ENCODE measurements at places on chromosomes 2 and 18.

DNA sequence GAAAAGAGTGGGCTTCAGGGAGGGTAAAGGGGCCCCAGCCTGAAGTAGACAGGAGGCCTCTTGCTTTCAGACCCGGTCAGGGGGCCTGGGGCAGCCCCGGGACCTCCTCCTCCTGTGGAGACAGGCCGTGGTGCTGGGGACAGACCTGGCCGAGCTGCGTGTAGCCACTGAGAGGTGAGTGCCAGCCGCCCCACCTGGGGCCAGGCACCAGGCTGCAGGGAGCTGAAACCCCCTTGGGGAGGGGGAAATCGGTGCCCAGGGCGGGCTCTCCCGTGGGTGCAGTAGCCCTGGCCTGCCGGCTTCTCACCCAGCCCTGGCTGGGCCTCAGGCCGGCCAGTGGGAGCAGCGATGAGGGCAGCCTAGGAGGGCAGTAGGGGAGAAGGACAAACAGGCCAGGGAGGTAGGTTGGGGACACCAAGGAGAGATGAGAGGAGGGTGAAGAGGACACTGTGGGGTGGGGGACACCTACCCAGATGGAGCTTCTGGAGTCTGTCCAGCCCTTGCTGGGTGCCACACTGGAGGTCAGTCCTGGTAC lies 24.0 kb downstream of the CROCC2 start:
- no peak for DNase-seq

GRCh38 chr2:197170208-197170607 lies 140.4 kb downstream of the ANKRD44 start:
- no peak for DNase-seq

- no peak for DNase-seq
Observed at GRCh38 chr2:59233920-59234319, 992.8 kb upstream of the FANCL start.

DNA sequence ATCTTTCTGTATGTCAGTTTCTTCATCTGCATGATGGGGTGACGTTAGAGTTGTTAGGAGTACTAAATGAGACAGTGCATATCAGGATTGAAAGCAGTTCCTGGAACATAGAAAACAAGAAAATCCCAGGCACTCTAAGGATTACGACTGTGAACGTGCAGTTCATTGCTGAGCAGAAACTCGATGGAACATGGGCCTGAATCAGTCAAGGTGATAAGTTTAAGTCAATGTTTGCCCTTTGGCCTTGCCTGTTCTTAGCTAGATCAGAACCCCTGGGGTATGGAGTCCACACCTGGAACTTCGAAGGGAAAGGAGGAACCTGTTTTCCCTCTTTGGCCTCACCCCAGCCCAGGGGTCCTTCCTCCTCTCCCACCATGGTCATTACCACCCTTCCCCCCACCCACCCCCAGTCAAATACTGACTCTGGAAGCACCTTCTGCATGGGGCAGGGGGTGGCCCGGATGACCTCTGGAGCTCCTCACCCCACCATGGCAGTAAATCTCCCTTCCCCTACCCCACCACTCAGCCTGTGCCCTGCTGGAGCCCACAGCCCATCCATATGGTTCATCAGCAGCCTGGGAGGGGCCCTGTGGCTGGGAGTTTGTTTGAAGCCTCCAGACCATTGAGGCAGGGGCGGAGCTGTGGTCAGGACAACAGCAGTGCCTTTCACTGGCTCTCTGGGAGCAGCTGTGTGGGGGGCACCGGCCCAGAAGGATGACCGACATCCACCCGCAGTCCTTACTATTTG lies 164.1 kb downstream of the SMAD7 start:
- no peak for DNase-seq

DNA sequence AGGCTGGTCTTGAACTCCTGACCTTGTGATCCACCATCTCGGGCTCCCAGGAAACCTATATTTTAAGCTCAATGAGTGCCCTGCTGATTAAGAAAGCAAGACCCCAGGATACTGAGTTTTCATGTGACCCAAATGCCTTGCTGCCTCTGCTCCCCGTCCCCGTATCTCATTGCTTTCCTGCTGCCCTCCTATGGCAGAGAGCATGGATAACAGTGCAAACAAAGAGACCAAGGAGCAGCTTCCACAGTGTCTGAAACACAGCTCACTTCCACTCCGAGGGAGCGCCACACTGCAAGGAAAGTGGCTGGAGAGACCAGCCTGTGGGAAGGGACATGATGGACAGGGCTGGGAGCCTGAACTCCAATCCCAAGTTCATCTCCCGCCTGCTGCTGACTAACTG lies 246.8 kb downstream of the TMEM182 start:
- DNase-seq: no peak

DNA sequence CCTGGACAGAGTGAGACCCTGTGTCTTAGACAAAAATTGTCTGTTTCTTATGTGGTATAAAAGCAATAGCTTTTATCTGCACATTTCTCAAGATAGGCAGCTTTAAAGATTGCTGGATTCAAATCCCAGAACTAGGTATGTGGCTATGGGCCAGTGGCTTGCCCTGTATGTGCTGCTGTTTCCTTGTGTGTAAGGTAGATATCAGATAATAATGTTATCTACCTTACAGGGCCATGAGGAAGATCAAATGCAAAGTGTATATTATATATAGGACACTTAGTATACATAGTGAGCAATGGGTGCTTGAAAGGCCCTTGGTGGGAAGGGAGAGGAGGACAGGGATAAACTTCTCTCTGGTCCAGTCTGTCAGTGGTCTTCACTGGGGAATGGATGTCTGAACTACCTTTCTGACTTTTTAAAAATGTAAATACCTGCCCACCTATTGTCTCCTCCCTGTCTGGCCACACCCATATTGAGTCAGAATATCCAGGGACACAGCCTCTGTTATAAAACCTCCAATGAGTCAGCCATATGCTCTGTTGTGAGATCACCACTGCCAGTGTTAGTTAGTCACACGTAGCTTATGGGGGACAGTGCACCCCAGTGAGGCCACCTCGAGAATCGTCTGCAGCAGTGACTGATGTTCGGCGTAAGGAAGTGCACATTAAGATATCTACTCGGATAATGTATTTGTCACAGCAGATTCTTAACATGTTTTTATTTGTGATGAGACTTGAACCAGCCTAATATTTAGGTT lies 383.4 kb downstream of the PTPRM start:
- DNase-seq: no peak

DNA sequence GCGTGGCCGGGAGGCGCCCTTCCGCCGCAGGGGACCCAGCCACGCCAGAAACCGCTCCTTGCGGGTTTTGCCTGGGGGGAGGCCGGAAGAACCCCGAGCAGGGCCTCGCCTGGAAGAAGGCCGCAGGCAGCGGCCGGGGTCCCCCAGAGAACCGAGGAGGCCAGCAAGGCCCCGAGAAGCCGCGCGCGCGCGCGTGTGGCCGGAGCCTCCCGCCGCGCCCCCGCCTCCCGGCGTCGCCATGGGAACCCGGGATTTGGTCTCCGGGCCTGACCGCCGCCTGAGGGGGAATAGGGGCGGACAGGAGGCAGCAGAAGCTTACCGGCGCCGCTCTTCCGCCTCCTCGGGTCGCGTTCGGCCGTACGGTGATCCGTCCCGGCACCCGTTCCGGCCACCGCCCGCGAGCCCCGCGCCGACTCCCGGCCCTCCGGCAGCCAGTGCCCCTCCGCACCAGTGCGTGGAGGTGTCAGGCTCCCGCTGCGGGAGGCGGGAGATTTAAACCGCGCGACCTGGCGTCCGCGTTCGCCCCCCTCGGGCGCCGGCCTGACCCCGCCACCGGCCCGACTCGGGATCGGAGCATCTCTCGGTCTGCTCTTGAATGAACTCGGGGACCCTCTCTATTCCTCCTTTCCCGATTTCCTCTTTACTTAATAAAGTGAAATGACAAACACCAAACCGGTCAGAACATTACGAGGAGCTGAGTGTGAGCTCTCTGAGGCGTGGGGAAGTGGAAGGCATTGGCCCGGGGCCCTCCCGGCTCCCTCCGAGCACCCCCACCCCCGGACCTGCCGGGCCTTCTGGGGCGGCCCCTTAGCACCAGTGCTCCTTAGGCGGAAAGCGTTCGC lies at the start of gene ICA1L:
Gene ICA1L (minus strand): TSS at position 467 of the 842 bp plus-strand sequence. CDS start 42,757 bp downstream, outside the sequence.
- DNase-seq: peak; percentile 74

GRCh38 chr18:9404565-9405060 lies 70.0 kb downstream of the TWSG1 start:
- peak; percentile 39 for DNase-seq

DNA sequence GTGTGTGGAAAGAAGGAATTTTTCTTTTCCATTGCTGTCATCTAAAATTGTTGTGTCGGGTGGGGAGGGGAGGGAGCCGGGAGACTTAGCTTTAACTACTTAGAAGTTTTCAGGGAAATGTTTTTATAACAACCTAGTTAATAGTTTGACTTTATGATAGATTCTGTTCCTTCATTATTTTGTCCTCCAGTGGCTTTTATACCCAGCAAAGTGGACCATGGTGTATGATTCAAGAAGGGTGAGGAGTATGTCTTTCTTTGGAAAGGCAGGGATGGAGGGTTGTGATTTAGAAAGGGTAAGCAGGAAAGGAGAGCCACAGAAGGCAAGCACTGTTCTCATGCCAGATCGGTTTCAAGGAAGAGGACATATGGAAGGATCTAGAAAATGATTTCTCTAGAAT lies 261.8 kb downstream of the NEDD4L start:
- DNase-seq: no peak

DNA sequence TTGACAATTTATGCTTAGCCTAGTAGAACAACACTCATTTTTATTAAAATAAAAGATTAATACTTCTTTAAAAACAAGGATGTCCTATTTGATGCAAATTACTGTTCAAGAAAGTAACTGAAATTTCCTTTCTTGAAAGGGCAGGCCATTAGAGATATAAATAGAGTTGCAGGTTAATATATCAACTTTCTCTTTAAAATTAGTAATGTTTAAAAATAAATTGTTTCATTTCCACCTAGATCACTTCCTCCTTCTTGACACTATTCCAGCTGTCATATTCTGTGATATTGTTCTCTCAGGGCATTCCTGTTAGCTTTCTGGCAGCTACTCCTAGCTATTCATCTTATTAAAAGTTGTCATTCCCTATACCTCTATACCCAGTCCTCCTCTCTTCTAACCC lies 357.9 kb upstream of the NRP2 start:
- DNase-seq: no peak

DNA sequence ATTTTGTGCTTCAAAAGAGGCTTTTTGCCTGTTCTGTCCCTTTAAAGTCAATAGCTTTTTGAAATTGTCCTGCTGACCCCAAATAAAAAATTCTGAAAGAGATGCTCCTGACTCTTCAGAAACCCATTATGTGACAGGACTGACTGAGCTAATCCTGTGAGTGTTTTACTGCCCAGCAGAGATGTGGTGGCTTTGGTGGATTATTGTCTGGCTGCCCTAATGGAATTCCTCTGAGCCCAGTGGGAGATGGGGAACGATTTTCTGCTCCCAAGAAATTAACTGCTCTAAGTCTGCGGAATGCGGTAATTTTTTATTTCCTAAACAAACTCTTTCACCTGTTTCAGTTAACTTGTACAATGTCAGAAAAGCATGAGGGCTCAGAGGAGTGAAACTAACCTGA lies 258.2 kb downstream of the IKZF2 start:
- DNase-seq: no peak

- peak; percentile 14 for DNase-seq
Observed at GRCh38 chr2:119929537-119929936, 83.3 kb upstream of the EPB41L5 start.

DNA sequence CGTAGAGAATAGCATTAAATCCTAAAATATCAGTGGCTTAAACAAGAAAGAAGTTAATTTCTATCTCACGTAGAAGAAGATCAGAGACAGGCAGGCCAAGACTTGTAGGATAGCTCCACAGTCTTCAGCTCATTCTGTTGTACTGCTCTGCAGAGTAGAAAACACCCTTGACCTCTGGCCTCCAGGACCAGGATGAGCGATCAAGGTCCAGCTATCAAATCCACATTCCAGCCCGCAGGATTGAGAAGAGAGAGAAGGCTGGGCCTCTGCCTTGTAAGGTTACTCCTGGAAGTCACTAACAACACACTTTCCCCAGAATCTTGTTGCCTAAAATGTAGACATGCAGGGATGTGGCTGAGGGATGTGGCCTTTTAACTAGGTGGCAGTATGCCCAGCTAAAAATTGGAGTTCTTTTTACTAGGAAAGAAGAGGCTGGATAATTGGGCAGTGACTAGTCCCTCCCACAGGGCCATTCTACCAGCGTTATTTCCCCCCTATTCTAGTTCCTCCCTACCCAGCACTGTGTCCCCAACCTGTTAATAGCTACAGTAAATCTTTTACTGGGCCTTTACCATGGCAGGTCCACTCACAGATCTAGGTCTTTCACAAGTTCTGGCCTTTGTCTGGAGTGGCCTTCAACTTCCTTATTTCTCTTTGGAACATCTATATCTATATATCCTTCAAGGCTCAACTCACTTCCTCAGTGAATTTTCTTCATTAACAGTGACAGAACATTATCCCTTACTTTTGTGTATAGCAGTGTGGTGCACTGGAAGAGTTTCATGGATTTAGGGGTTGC lies 165.0 kb downstream of the DIS3L2 start:
- DNase-seq: no peak

DNA sequence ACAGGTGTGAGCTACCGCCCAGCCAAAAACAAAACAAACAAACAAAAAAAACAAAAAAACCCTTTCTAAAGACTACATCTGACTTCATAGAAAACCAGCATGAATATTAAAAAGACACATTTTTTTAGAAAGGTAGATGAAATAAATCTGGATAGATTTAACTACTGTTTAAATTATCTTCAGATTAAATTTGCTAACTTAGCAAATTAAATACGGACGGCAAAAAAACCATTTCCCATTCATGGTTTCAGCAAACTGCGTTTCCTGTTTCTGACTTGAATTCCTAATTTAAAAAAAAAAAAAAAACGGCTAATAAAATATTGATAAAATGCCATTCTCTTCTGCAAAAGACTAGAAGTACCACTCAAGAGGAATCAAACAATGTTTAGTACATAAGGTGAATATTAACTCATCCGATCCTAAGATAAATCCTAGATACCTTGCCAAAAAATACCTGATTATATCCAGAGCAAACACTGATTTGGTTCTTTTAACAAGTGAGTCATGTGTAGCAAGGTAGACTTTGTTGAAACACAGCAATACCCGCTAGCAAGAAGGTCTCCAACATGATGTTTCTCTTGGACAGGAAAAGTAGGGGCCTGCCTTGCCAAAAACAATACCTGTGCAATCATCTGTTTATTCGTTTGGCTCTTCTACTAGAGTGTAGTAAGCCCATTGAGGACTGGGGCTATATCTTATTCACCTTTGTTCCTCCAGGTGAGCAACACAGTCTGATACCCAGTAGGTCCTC lies 96.2 kb downstream of the BARD1 start:
- DNase-seq: no peak

GRCh38 chr2:118387509-118387908 lies 299.2 kb downstream of the INSIG2 start:
- no peak for DNase-seq

GRCh38 chr2:75705921-75706320 lies 4.8 kb downstream of the GCFC2 start:
- no peak for DNase-seq

- no peak for DNase-seq
Observed at GRCh38 chr18:71831039-71831438, 713.1 kb downstream of the CBLN2 start.

DNA sequence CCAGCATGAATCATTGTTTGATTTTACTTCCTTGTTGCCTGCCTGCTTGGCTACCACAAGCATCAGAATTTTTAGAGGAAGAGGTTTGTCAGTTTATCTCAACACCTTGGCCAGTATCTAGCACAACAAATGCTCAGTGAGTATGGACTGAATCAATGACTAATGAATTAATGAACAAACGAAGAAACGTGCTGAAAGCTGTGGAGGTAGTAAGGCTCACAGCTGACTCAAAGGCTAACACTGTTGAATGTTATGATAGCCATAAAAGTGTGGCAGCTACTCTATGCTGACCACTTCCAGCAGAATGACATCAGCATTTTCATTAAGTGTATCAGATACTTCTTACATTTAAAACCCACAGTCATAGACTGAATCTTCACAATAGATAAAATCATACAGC lies 543.4 kb downstream of the IRS1 start:
- no peak for DNase-seq

GRCh38 chr18:77015169-77015568 lies 117.4 kb downstream of the MBP start:
- no peak for DNase-seq
